ENCODE measurements at places on chromosomes 11 and 22.

- peak; percentile 87 for DNase-seq
Measured at GRCh38 chr11:112961146-112961668, at the start of gene NCAM1. NCAM1 (plus strand) TSS chr11:112961420.

DNA sequence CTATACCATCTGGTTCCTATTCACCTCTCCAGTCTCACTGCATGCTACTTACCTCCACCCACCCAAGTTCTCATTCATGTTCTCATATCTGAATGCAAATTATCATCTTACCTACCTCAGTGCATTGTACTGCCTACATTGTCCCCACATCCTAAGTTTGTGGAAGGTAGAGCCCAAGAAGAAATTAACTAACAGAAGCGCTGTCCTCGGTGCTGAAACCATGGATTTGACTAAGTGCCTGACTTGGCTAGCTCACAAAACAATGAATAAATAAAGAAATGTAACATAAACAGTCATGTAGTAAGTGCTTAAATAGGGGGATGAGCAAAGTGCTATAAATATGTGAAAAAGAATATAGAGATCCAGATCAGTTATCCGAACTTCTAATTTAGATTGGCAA, 63.2 kb downstream of the GRIA4 start:
- no peak for DNase-seq

DNA sequence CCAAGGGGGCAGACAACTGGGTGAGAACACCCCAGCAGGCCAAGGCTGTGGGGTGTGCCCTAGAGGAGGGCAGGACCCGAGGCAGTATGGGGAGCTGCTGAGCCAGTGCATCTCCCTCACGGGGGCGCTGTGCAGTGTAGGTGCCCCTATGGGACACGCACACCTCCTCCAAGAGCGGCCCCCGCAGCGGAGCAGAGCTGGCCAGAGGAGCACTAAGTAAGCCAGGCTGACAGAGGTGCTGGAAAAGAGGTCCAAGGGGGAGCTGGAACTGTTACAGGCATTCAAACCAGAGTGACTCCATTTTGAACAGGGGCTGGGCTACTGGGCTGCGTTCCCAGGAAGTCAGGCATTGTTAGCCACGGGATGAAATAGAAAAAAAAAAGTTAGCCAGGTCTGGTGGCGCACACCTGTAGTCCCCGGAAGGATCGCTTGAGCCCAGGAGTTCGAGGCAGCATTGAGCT, 41.8 kb downstream of the TST start:
- DNase-seq, result no peak

GRCh38 chr11:41861838-41862237, 402.4 kb upstream of the LRRC4C start:
- no peak for DNase-seq

- DNase-seq, result no peak
Measured at GRCh38 chr11:104370478-104370877, 206.5 kb upstream of the PDGFD start.

DNA sequence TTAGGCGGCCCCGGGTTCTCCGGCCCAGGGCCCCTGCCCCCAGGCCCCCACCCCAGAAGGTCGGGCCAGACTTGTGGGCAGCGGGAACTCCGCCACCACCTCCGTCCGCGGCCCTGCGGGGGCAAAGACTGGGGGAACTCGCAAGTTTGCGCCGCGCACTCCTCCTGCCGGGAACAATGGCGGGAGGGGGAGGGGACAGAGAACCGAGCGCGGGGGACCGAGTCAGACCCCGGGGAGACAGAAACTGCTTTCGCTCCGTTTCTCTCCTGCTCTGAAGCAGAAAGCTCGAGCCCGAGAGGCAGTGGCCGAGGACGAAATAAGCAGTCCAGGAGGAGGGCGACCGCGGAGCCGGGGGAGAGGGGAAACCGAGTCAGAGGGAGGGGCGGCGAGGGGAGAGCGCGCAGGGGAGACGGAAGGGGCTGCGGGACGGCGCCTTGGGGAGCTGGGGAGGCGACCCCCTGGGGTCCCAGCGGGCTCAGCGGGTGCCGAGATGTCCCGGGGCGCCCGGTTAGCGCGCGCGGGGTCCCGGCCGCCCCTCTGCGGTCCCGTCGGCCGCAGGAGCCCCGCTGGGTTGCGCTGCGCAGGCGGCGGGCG, 555 bp downstream of the TP53I11 start:
- DNase-seq, result no peak

- no peak for DNase-seq
Measured at GRCh38 chr11:90176069-90176468, 41.6 kb downstream of the NAALAD2 start.

GRCh38 chr22:30843245-30843644, 125.3 kb downstream of the MORC2 start:
- DNase-seq, result no peak

DNA sequence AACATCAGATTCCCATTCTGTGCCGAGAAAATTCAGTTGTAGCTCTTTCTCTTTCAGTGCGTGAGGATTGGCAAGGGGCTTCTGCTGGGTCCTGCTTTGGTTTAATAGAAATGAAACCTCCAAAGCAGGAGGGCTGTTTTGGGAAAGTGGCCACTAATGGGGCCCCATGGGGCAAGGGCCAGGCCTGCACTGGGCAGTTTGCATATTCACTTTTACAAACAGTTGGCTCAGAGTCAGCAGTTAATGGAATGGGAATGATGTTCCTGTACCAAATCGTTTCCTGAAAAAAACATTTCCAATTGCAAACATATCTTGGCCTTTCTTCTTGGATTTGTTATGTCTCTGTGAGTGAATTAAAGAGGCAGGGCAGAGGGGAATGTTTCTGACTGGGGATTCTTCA, 92.1 kb downstream of the PARVA start:
- no peak for DNase-seq

- DNase-seq, result no peak
Measured at GRCh38 chr11:64842366-64842759, 2.1 kb downstream of the CDC42BPG start.

DNA sequence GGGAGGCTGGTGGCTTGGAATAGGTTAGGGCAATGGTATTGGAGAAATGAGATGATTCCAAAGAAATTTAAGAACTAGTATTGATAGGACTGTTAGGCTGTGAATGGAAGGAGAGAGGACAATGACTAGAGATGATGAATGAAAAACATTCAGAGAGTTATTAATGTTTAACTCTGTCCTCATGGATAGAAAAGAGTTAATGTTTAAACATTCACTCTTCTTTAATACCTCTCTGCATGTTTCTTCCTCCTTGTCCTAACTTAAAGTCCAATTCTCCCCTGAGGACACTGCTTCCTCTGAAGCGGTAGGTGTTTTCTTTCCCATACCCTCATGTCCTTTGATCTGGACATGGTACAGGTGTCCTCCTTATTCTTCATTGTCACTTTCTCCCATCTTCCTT, 13.4 kb downstream of the CHEK1 start:
- DNase-seq, result no peak

DNA sequence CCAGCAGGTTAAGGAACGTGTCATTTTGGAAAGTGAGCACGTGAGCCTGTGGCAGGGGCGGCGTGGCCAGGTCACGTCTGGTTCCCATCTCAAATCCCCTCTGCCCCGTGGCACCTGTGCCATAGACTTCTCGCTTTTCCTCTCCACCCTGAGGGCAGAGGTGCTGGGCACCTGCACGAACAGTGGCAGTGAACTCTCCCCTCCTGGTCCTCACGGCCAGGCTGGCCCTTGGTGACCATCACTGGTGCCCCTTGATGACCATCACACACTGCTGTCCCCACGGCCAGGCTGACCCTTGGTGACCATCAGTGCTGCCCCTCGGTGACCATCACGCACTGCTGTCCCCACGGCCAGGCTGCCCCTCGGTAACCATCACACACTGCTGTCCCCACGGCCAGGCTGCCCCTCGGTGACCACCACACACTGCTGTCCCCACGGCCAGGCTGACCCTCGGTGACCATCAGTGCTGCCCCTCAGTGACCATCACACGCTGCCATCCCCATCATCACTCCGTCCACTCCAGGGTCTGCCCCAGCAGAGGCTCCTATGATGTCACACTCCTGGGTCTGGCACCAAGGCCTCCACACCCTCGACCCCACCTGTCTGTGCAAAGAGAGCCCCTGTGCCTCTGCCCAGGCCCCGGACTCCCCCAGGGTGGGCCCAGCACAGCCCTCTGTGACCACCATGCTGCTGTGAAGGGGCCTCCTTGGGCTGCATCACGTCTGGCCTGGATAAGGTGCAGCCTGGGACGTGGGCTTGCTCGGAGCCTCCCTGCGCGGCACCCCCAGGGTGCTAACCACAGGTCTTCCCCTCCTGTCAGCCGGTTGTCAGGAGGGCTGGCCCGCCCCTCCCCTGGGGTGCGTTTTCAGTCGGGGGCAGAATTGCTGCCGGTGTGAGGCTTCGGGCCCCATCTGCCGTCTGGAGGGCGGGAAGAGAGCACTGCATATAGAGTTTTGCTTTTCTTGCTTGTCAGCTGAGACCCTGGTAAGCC, 738.6 kb downstream of the BRD1 start:
- DNase-seq, result no peak

- DNase-seq, result no peak
Measured at GRCh38 chr11:518463-519202, 11.6 kb upstream of the RNH1 start.
